ENCODE measurements at places on chromosomes 6 and 20.

DNA sequence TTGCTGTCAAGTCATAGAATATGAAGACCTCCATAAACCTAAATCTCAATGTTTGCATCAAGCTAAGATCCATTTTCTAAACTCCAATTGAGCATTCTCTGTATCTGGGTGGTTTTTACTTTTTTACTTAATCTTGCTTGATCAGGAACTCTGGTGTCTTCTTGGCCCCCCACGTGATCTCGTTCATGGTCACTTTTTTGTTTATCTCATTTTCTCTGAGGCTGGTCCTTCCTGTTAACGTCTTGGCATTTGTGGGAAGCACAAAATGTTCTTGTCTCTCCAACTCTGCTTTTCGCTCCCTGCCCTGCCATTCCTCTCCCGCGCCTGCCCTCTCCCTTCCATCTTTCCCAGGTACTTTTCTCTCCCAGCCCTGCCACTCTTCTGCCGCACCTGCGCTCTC, 14.0 kb upstream of the MAPRE1 start:
- DNase-seq, result no peak

GRCh38 chr20:35263532-35264341, 14.2 kb downstream of the MMP24OS start:
- no peak for DNase-seq

- DNase-seq, result no peak
Measured at GRCh38 chr20:59782986-59783640, 150.3 kb downstream of the SYCP2 start.

GRCh38 chr6:138868181-138868580, 72.3 kb downstream of the ECT2L start:
- no peak for DNase-seq

- DNase-seq, result no peak
Measured at GRCh38 chr6:154537511-154538325, 27.2 kb upstream of the CNKSR3 start.

- DNase-seq, result no peak
Measured at GRCh38 chr6:37845026-37845911, 25.7 kb downstream of the ZFAND3 start.

All from ascending aorta (tissue), 2 donors.